ENCODE measurements at places on chromosomes 5 and 9.
A peak's percentile ranks its signal among the peaks of the same experiment; 100 is the strongest.

DNA sequence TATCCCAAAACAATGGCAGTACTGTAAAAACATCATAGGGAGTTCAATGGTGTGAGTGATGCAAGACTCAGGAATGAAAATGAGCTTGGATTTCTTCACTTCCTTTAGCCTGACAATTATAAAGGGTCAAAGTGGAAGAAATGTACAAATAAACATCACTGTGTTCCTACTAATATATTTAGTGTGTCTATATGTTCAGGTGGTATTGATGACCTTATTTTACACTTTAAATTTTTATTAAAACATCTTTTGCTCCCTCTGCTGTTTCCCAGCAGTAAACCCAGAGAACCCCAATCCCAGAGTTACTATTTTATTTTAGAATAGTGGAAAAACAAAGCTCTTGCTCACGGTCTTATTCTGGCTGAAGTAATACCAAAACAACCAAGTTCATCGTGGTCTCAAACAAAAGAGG is 2.0 kb downstream of the LOX start:
- DNase-seq, result no peak

DNA sequence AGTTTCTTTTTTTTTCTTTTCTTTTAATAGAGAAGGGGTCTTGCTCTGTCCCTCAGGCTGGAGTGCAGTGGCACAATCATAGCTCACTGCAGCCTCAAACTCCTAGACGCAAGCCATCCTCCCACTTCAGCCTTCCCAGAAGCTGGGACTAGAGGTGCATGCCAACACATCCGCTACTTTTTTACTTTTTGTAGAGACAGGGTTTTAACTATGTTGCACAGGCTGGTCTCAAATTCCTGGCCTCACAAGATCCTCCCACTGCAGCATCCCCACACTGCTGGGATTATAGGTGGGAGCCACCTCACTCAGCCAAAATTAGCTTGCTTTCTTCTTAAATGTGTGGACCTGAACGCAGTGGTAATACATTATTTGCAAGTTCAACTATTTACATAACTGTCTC is 66.1 kb downstream of the SERINC5 start:
- DNase-seq, result no peak

GRCh38 chr5:27590503-27590902 is 552.1 kb upstream of the CDH9 start:
- DNase-seq, result peak; percentile 21

DNA sequence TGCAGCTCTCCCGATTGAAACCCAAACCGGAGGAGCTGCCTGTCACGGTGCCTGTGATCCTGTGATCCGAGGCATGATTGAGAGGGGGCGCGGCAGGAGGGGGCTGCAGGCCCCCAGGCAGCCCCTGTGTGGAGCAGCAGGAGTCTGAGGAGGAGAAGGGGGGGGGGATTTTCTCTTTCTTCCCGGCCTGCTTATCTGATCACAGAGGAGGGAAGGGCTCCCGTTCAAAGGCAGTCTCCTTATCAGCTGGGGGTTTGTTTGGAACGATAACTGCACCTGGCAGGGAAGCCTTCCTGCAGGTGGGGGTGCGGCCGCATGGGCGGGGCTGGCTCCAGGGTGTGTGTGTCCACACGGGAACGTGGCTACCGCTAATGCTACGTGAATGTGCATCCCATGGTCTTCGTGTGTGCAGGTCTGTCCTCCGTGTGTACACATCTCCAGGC is 38.4 kb downstream of the LMX1B start:
- no peak for DNase-seq

GRCh38 chr9:125760537-125760936 is 13.4 kb downstream of the PBX3 start:
- DNase-seq, result no peak

DNA sequence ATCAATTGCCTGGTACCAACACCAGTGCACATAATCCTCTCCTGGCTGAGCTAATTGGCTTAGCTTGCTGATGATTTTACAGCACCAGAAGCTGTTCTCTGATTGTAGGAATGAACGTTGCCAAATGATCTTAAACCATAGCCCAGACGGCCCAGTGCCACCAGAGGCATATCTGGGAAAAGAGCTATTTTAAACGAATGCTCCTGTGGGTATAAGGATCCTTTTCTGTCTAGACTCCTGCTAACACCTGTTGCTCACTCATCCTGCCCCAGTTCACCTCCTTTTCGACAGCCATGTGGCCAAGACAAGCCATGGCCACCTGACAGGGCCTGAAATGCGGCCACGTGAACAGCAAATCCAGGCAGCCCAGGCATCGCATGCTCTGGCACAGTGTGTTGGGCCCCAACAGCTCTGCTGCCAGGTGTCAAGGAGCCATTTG is 289.9 kb upstream of the SLC30A5 start:
- no peak for DNase-seq

DNA sequence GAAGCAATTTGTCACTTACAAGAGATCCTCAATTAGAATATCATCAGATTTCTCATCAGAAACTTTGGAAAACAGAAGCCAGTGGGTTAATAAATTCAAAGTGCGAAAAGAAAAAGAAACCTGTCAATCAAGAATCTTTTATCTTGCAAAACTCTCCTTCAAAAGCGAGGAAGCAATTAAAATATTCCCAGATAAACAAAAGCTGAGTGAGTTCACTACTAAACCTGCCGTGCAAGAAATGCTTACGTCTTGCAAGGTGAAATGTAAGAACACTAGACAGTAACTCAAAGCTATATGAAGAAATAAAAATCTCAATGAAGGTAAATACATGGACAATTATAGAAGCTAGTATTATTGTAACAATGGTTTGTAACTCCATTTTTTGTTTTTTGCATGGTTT is 62.8 kb upstream of the IL33 start:
- DNase-seq, result no peak

DNA sequence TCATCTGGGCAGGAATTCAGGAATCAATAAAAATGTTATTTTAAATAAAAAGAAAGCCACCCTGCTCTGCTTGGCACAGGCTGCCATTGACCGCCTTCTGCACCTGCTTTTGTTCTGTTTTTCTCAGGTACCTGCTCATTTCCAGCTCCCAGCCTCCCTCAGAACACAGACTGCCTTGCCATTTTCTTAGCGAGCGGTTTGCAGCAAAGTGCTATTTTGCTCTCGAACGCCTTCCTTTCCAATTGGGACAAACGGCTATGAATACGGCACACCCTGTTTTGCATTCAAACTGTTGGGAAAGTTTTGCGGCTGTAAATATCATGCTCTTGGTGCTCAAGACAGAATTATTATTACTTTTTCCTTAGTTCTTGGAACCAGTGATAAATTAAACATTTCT is 25.1 kb upstream of the FCN1 start:
- DNase-seq, result no peak

DNA sequence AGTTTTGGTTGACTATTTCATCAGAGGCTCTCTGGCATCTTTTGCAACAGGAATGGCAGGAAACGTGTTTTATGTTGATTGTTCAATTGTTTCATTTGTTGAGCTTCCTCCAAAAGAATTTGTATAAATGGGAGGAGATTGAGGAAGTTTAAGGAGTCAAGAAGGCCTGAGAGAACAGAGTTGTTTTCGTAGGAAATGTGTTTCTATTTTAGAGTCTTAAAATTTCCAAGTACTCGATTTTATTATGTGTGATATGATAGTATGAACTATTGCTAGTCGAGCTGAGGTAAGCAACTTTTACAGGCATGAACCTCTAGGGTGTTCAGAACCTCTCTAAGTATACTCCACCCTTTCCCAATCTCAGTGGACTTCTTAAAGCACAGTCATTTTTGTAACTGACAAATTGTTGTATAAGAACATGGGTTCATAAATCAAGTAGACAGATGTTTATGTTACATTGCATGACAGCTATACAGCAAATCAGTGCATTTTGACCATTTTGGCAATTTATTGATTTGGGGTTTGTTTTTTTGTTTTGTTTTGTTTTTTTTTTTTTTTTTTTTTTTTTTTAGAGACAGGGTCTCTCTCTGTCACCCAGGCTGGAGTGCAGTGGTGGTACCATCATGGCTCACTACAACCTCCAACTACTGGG is 47.4 kb downstream of the POLK start:
- DNase-seq, result no peak

All from glutamatergic neuron (in vitro differentiated cells).